T-helper 1 cell (primary cell): ENCODE measurements at places on chromosomes 13 and 19.

DNA sequence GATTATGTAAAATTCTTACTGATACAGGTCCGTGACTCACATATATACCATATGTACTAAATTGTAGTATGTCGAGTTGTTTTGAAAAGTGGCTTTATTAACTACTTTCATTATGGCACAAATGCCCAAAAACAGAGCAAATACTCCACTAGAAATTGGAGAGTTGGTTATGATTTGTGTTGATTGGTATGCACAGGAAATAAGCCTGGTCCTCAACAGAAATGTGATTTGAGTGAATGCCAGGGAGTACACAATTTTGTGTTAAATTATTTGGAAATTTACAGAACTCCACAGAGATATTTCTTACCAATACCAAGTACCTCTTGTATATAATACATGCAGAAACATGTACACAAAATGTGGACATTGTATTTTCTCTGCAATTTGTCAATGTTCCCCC, 676.7 kb downstream of the PCDH9 start:
- DNase-seq = no peak

DNA sequence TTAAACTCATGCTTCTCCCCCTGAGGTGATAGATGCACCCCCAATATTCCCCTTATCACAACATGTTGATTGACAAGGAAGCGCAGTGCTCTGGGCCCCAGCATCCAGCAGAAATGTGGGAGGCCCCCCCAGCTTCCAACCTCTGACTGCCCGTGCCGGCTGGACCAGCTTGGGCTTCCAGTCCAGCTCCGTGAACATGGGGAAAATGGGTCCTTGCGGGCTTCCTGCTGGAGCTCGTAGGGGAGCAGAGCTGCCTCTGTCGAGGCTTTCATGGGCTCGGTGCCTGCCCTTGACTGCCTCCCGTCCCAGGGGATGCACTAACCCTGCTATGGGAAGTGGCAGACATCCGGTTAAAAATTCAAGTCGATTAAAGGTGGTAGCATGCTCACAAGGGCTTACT, 188.9 kb downstream of the COL4A1 start:
- no peak for DNase-seq

- DNase-seq = no peak
These were observed 46.0 kb downstream of the ATP11A start for GRCh38 chr13:112735791-112736190.

DNA sequence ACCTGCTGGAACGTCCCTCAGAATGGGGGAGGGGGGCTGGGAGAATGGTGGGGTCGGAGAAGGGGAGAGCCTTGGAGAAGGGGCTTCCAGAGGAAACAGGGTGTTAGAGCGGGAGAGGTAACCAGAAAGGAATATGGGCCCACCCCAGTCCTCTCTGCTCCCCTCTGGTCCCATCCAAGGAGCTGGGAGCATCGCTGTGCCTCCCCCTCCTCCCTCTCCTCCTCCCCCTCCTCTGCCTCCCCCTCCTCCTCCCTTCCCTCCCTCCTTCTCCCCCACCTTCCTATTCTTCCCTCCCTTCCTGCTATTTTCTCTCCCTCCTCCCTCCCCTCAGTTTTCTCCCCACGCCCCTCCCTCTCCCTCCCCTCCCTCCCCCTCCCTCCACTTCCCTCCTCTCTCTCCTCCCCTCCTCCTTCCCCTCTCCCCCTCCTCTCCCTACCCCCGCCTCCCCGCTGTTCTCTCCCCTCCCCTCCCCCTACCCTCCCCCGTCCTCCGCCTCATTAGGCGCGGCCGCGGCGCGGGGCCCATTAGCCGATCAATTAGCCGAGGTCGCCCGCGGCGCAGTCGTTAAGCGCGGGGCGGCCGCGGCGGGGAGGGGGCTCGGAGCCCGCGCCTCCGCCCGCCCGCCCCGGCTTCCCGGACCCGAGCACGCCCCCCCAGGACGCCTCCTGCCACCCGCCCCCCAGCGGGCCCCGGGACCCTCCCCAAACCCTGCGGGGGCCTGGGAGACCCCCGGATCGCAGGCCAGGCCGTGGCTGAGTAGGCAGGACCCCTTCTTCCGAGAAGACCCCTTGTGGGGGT, 15.4 kb downstream of the TLE5 start:
- no peak for DNase-seq

DNA sequence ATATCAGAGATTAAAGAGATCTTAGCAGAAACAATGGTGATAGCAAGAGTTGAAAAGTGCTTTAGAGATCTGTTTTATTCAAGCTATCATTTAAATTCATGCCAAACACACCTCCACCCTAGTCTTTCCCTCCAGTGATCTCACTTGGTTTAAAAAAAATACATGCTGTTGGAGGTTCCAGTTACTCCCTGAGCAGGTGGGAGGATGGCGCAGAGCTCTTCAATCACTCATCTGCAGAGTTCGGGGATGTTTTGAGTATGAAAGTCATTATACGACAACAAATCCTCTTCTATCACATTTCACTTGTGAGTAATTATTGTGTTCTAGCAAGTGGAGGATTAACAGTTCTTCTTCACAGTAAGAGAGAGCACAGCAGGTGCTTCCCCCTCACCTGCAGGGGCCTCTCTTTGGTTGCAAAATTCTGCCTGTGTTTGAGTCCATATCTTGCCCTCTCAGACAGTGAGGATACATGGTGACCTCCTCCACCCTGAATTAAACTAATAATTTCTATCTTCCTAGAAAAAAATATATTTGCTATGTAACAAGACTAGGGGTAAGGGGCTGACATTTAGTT, 376.7 kb downstream of the LIG4 start:
- no peak for DNase-seq

GRCh38 chr13:34502011-34502410, 440.1 kb upstream of the NBEA start:
- no peak for DNase-seq
